NCI-H460 (cell line): ENCODE measurements at places on chromosomes 3 and 15. TPM values are rescaled to one million over a fixed set of nuclear protein-coding genes. Genes with fewer than 3 reads are reported as not detected.

- DNase-seq: no peak
These were observed 13.3 kb downstream of the GRAMD2A start for GRCh38 chr15:72184165-72184811.

GRCh38 chr3:82259994-82260393 lies 498.5 kb upstream of the GBE1 start:
- no peak for DNase-seq

DNA sequence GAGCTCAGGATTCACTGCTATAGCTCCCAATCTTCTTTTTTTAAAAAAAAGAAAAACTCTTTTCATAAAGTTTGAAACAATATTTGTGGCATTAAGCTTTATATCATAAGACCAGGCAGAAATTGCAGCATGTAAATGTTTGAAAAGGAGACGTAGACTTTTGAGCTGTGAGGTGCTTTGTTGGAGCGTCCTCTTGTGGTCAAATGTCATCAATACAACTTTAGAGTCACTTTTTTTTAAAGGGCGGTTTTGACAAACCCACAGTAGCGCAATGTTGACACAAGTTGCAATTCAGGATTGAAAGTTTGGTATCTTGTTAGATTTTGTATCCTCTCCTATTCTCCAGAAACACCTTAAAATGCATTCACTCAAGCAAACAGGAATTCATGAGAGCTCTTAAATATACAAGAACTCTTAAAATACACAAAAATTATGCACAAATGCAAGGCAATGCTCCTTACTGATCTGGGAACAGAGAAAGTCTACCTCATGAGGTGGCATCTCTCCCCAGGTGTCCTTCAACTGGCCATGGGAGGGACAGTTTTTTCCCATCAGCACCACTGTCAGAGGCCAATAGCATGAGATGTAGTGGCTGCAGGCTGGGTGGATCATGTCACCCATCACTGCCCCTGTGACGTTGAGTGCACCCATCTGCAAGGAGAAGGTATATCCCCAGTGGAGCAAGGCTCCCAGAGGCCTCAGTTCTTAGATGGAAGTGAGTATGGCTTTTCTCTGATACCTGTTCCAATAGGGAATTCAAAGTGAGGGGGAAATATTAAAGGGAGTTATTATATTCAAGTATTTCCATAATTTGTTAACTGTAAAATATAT lies 70.7 kb downstream of the ANXA2 start:
- DNase-seq: peak; percentile 65

- no peak for DNase-seq
These were observed 8.8 kb downstream of the ADPRH start for GRCh38 chr3:119588112-119588511.

Gene TM4SF1
- 898 and 928 TPM in 2 replicates for total RNA-seq

Gene CCR3
- total RNA-seq: not detected in 2 replicates

GRCh38 chr3:14517601-14518431 lies 22.3 kb downstream of the GRIP2 start:
- no peak for DNase-seq

- no peak for DNase-seq
These were observed 51.8 kb downstream of the IQSEC1 start for GRCh38 chr3:13021141-13022114.

GRCh38 chr15:52011711-52012144 lies 7.3 kb upstream of the MAPK6 start:
- no peak for DNase-seq

- peak; percentile 25 for DNase-seq
These were observed 203.5 kb downstream of the RSRC1 start for GRCh38 chr3:158313338-158313927.

GRCh38 chr3:147919496-147919895 lies 510.3 kb downstream of the ZIC1 start:
- no peak for DNase-seq

GRCh38 chr3:118782755-118783202 lies 251.9 kb downstream of the IGSF11 start:
- no peak for DNase-seq

DNA sequence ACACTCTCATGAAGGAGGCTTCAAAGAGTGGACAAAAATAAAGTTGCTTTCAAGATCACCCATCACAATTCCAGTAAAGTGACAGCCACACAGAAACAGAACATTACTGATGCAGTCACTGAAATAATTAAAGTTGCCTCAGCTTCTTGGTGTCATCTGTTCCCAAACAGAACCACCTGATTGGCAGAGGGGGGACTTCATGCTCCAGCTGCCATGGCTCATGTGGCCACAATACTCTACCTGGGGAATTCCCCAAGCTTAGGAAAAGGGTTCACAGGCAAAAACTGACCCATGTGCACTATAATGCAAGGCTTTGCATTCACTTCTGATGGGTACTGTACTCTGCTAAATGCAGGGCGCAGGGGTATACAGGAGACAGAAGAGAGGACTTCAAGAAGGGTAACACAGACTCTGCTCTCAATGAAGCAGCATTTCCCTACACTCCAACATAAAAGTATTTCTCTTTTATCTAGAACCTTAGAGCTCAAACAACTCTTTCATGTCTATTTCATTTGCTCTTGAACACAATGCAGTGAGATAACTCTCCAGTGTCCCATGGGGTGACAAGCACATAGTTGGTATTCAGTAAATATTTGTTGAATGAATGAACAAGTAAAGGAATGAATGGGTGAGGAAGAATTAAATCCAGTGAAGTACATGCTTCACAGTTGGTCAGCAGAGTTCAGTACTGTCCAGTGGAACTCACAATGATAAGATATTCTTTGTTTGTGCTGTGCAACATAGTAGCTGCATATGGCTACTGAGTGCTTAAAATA lies 8.6 kb upstream of the CTNNB1 start:
- no peak for DNase-seq
